ENCODE measurements at places on chromosomes 6 and 20.

DNA sequence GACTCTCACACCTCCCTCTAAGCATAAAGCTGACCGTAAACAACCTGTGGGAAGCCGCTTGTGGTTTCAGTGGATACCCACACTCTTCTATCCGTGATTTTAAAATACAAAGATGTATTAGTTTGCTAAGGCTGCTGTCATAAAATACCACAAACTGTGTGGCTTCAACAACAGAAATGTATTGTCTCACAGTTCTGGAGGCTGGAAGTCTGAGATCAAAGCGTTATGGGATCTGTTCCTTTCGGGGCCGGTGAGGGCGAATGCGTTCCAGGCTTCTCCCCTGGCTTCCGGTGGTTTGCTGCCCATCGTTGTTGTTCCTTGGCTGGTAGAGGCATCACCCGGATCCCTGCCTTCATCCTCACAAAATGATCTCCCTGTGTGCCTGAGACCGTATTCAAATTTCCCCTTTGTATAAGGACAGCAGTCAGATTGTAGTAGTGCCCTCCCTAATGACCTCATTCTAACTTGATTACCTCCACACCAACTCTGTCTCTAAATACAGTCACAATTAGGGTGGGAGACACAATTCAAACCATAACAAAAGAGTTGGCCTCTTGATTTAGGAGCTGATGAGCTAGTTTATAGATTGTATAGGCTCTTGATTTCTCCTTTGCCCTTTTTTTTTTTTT lies 210.6 kb upstream of the SOX4 start:
- DNase-seq, result no peak

GRCh38 chr6:29016559-29017427 lies 11.7 kb upstream of the ZNF311 start:
- DNase-seq, result peak; percentile 83

DNA sequence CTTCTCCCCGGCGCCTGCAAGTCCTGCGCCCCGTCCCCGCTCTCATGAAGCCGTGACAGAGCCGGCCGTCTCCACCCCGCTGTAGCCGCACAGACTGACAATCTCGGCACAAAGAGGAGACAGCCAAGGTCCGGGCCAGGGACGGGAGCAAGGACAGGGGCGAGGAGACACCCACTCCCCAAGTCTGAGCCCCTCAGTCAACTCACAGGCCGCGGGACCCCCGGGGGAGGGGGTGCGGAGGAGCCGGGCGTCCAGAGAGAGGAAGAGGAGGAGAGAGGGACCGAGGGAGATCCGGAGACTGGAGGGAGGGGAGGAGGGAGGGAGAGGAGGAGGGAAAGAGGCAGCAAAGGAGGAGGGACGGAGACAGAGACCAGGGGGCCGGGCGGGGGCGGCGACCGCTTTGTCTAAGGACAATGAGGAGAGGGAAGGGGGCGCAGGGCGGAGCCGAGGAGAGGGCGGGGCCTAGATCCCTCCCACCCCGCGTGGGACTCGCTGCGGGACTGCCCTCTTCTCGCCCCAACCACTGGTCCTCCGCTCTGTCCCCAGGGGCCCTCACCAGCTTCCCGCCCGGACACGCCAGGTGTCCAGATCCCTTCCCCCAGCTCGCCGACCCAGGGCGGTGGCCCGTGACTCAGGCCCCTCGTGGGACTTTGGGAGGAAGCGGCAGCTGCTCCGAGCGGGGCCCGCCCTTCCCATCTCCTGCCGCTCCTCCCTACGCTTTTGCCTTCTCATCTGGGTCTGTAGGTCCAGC lies 638 bp upstream of the PPP1R18 start:
- peak; percentile 85 for DNase-seq

- DNase-seq, result no peak
Measured at GRCh38 chr6:37283268-37283667, 25.3 kb upstream of the TMEM217 start.

- DNase-seq, result peak; percentile 17
Measured at GRCh38 chr20:49276961-49277785, 684 bp downstream of the ZNFX1 start.

DNA sequence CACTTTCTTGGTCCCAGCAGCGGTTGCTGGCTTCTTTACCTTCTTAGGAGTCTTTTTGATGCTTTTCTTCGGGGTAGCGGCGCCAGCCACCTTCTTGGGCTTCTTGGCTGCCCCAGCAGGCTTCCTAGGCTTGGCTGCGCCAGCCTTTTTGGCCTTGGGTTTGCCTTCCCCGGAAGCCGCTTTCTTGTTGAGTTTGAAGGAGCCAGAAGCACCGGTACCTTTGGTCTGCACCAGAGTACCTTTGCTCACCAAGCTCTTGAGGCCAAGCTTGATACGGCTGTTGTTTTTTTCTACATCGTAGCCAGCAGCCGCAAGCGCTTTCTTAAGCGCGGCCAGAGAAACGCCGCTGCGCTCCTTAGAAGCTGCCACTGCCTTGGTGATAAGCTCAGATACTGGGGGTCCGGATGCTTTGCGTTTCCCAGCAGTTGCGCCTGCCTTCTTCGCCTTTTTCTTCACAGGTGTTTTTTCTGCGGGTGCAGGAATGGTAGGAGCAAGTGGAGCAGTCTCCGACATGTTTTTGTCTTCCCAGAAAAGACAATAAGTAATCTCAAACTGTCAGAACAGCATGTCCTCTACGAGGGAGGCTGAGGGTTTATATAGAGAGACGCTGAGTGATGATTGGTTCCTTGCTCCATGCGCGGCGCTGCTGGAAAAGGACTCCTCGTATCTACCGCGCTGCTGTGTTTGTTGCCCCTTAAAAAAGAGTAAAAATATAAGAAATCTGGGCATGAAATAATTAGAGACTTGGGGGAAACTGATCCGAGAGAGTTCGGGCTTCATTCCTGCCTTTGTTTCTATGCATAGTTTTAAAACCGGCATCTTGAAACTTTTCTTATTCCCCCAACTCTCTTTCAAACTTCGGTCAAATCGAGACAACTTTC lies 130.3 kb upstream of the BTN3A2 start:
- peak; percentile 71 for DNase-seq

GRCh38 chr20:40477805-40478204 lies 211.2 kb downstream of the MAFB start:
- no peak for DNase-seq

DNA sequence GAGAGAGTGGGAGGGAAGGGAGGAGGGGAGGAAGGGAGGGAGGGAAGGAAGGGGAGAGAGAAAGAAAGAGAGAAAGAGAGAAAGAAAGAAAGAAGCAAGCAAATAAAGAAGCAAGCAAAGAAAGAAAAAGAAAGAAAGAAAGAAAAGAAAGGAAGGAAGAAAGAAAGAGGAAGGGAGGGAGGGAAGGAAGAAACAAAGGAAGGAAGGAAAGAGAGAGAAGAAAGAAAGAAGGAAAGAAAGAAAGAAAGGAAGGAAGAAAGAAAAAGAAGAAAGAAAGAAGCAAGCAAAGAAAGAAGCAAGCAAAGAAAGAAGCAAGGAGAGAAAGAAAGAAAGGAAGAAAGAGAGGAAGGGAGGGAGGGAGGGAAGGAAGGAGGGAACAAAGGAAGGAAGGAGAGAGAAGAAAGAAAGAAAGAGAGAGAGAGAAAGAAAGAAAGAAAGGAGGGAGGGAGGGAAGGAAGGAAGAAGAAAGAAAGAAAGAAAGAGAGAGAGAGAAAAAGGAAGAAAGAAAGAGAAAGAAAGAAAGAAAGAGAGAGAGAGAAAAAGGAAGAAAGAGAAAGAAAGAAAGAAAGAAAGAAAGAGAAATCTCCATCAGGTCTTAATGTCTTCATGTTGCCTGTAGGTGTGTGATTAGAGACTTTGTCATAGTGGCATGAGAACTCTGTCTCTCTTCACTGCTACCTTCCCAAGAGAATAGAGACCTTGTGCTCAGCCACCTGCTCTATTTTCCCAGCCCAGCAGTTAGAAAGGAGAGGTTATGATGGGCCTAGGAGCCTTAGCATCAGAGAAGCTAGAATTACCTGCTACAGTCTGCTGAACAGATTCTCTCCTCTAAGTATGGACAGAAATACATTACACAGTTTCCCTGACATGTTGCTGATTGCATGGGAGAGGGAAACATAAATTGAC lies 5.0 kb downstream of the SEMG1 start:
- no peak for DNase-seq

- DNase-seq, result no peak
Measured at GRCh38 chr6:11538052-11538818, 686 bp downstream of the TMEM170B start.

- DNase-seq, result no peak
Measured at GRCh38 chr6:37702314-37702713, 4.6 kb upstream of the MDGA1 start.

DNA sequence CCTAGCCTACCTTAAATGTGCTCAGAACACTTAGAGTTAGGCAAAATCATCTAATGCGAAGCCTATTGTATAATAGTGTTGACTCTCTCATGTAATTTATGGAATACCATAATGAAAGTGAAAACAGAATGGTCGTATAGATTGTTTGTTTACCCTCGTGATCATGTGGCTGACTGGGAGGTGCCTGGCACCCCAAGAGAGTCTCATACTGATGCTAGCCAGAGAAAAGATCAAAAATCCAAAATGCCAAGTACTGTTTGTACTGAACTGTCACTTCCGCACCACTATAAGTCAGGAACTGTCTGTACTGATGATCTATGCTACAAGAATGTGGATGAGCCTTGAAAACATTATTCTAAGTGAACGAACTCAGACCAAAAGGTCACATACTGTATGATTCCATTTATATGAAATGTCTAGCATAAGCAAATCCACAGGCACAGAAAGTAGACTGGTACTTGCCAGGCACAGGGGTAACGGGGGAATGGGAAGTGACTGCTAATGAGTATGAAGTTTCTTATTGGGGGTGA lies 22.4 kb downstream of the ZMYND8 start:
- no peak for DNase-seq

DNA sequence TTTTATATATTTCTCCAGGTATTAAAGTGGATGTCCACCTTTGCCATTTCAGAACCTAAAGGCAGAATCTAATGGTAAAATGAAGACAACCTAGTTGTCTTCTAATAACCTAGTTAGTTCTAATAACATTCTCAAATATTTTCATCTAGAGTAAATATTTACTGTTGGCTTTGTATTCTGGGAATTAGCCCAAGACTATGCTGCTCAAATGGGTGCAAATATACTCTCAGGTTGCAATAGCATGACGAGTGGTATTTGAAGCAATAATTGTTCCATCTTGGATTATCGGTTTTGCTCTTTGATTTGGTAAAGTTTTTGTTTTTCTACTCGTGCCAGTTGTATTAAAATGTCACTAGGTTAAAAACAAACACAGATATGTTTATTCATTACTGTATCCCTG lies 21.0 kb upstream of the RSPH4A start:
- DNase-seq, result no peak

DNA sequence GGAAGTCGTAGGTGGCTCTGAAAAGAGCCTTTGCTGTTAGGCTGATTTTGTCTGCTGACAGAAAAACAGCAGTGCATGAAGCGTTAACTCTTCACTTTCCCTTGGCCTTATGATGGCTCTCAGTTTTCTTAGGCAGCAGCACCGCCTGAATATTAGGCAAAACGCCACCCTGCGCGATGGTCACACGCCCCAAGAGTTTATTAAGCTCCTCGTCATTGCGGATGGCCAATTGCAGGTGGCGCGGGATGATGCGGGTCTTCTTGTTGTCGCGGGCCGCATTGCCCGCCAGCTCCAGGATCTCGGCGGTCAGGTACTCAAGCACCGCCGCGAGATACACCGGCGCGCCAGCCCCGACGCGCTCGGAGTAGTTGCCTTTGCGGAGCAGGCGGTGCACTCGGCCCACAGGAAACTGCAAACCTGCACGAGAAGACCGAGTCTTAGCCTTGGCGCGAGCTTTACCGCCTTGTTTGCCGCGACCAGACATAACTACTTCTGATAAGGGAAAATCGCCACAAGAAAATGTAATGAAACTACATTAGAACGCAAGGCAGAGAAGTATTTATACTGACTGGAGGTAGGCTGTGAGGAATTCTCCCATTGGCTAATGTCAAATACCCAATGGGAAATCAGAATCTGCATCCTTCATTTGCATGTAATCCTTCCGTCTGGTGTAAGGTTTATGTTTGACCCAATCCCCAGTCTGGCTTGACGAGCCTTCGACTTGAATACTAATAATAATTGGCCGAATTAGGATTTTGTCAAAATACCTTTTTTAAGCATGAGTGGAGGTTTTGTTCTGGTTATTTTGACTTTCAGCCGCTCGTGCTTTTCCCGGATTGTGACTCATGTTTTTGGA lies 53.9 kb upstream of the HFE start:
- peak; percentile 82 for DNase-seq

DNA sequence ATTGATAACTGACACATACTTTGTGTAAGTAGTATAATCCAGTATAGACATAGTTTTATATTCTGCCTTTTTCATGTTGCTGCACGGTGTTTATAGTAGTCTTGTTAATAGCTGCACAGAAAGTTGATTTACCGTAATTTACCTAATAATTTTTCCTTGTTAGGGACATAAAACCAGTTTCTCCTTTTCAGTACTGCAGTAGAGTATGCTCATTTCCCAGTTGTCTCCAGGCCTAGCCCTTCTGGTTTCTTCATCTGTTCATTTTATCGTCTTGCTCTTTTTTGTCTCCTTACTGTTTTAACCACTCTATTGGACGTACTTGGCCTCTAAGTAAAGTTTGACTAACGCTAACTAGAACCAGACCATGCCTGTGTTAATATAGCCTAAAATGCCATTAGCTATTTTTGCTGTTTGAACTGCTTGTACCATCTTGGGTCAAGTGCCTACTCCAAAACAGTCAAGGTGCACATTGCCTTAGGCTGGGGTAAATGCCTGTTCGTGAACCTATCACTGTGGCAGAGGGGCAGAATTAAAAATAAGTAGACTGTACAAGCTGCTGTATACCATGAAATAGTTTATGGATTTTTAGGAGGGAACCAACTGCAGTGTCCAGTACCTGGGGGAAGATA lies 34.8 kb downstream of the CDS2 start:
- DNase-seq, result no peak

DNA sequence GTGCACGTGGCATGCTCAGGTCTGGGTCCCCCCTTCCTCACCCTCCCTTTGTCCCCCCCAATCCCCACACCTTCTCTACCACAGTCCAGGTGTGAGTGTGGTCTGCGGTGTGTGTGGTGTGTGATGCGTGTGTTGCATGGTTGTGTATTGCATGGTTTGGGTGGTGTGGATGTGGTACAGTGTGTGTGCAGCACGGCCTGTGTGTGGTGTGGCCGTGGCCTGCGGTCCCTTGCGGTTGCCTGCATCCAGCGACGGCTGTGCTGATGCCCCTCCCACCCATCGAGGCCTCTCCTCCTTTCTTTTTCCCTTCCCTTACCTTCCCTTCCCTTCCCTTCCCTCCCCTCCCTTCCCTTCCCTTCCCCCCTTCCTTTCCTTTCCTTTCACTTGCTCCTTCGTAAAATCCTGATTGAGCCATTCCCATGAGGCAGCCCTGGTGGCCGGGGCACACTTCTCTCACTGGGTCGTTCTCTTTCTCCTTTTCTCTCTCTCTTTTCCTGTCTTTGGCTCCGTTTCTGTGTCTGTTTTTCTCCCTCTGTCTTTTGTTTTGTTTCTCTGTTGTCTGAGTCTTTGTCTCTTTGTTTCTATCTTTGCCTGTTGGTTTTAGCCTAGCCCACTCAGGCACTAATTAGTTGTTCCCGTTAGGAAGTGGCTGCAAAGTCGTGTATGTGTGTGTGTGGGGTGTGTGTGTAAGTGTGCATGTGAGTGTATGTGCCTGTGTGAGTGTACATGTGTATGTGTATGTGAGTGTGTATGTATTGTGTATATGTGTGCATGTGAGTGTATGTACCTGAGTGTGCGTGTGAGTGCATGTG lies 65.7 kb downstream of the SRC start:
- DNase-seq, result peak; percentile 50

- no peak for DNase-seq
Measured at GRCh38 chr6:46203391-46204177, 32.8 kb upstream of the ENPP5 start.

- DNase-seq, result no peak
Measured at GRCh38 chr6:17527076-17527475, 73.0 kb upstream of the FAM8A1 start.

- DNase-seq, result no peak
Measured at GRCh38 chr20:48614593-48615274, 213.1 kb downstream of the PREX1 start.
